Activated CD4-positive, alpha-beta T cell treated with anti-CD3 and anti-CD28 coated beads for 36 hours (primary cell): ENCODE measurements at places on chromosomes 6 and 20.

GRCh38 chr6:98054453-98054852 lies 771.4 kb upstream of the MMS22L start:
- DNase-seq: no peak

DNA sequence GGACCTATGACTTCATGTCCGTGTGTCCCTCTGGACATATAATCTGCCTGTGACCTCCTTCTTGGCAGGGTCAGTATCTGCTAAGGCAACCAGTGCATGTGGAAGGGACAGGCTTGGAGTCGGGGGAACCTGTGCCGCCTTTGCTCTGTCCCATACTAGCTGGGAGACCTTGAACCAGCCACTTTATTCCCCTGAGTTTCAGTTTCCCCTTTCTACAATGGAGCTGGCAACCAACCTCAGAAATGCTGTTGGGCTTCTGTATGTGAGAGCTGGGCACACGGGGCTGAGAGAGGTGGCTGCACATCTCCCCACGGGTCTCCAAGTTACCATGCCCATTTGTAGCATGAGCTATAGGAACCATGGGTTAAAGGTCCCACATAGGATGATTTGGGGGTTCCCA lies 53.8 kb downstream of the CD40 start:
- DNase-seq: no peak

DNA sequence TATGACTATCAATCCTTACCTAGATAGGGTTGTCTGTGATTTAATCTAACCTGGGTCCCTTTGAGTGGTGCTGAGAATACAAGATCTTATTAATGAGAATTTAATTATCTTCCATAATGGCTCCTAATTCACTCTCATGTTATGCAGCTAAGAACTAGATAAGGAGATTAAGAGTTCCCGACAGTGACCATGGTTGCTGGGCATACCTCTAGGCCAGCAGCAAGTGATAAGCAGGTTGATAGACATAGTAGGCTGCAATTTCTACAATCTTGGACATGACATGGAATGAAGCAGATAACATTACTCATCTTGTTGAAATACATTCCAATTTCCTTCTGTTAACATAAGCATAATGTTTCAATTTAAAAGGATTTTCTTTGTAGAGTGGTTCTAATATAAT lies 27.1 kb downstream of the SPACA1 start:
- DNase-seq: no peak

DNA sequence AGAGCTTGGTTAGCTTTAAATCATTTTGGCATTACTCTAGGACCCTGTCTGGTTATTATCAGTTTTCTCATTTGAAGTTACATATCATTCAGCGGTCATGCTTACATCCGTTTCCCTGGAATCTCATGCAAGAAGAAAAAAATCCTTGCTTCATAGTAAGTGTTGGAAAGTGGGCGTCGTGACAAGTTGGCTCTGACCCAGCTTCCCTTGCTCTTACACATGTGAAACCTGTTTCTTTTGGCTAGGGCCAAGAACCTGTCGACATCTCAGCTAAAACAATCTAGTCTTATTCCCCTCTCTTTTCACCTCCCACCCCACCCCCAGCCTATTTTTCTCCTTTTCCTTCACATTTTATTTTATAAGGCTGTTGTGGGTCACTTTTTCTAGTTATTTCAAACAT lies 45.5 kb downstream of the ANKS1A start:
- no peak for DNase-seq

- DNase-seq: peak; percentile 56
Observed at GRCh38 chr6:32627831-32628230, 9.4 kb upstream of the HLA-DQA1 start.

DNA sequence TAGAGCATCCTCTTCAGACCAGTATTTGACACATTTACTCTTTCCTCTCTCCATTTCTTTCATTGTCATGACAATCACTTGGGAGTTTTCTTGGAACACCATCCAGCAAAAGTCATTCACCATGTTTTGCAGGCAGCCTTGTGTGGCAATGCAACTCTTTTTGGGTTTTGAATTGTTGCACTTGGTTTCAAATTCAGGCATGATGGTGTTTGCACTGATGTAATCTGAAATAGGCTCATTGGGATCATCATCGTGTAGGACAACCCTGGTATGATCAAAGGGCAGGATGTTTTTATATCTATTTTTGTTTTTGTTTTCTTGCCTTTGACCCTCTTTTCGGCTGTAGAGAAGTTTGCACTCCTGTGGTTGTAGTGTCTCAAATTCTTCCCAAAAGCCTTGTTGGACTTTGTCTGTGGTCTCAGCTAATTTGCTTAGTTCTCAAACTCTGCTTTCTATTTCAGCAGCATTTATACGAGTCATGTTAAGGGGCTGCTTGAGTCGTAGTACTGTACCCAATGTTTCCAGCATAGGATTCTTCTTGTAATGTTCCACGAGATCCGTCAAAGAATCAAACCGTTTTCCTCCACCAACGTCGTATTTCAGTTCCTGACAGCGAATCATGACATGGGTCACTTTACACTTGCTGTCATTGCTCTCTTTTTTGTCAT lies 160.8 kb upstream of the TNFAIP3 start:
- no peak for DNase-seq

- no peak for DNase-seq
Observed at GRCh38 chr6:81748994-81749393, 3.5 kb downstream of the TENT5A start.

- no peak for DNase-seq
Observed at GRCh38 chr6:70136996-70137395, 165.9 kb downstream of the COL9A1 start.

DNA sequence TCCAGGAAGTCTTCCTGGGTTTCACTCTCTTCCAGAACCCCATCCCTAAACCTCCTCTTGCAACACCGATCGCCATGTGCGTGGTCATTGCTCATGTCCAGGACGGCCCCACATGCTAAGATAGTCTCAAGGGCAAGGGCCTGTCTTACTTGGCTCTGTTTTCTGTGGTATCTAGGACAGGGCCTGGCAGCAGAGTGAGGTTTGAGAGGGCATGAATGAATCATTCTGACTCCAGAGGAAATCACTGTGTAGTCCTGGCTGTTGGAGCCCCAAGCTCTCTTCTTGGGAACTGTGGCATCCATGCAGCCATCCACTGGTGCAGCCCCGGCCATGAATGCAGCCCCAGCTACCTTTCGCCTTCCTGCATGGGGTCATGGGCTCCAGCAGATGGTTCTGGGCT lies 12.4 kb downstream of the SIRPA start:
- no peak for DNase-seq

GRCh38 chr20:25626779-25627178 lies 3.0 kb upstream of the NANP start:
- no peak for DNase-seq

- DNase-seq: no peak
Observed at GRCh38 chr6:123803504-123804013, at the start of gene NKAIN2. Gene NKAIN2, plus strand, starts transcription at chr6:123803865.

DNA sequence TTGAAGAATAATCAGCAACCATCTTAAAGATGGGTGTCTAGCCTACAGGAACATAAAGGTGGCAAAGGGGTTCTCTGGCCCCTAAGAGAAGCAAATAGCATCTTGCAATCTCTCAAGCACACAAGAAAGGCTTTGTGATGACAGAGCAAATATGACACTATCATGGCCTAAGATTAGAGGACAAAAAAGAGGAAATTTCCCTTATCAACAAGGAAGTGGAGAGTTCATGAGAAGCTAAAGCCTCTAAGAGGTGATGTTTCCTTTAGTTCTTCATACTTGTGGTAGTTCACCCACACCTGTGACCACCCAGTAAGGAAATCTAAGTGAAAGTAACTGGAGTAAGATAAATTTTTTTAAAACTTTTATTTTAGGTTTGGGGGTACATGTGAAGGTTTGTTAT lies 88.4 kb downstream of the OLIG3 start:
- no peak for DNase-seq

DNA sequence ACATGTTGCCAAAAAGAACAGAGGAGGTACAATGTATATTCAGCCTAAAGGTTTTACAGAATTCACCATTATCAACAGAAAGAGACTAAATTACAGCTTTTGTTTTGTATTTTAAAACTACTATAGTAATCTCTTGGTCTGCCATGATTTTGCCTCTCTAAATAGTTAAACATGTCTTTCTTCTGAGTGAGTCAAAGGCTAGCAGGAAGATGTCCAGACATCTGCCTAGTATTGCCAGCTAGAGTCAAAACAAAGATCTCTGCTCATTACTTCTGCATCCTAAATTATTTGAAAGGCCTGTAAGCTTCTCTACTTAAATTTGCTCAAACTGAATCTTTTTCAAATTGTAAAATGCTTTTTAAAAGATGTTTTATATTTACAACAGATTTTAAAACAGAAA lies 8.8 kb downstream of the ASF1A start:
- no peak for DNase-seq

GRCh38 chr20:63096681-63097335 lies 90.0 kb upstream of the BHLHE23 start:
- DNase-seq: peak; percentile 2

GRCh38 chr6:113500221-113500620 lies 356.9 kb upstream of the MARCKS start:
- no peak for DNase-seq

GRCh38 chr6:155163601-155164000 lies 100.2 kb upstream of the CLDN20 start:
- no peak for DNase-seq

- DNase-seq: no peak
Observed at GRCh38 chr20:18847226-18847755, 33.7 kb downstream of the SCP2D1 start.

- no peak for DNase-seq
Observed at GRCh38 chr20:22471156-22471836, 113.1 kb downstream of the FOXA2 start.

DNA sequence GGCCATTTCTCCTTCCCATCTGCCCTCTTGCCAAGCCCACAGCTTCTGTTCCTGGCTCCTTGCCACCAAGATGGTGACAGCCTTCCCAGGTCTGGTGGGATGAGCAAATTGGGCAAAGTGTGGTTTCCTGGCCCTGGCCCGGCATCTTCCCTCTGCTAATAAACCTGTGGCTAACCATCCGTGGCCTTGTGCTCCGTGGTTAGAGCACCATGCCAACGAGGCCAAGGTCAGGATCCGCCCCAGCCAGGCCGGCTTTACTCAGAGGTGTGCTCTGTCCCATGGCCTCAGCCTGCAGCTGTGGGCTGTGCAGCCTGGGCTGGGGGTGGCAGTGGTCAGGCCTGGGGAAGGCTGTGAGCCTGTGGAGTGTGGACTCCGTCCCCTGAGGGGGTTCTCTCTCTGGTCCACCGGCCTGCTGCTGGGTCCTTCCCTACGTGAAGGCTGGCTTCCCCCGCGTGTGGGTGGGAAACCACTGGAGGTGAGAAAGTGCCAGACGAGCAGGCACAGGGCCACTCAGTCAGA lies 117.4 kb downstream of the VEGFA start:
- DNase-seq: no peak

DNA sequence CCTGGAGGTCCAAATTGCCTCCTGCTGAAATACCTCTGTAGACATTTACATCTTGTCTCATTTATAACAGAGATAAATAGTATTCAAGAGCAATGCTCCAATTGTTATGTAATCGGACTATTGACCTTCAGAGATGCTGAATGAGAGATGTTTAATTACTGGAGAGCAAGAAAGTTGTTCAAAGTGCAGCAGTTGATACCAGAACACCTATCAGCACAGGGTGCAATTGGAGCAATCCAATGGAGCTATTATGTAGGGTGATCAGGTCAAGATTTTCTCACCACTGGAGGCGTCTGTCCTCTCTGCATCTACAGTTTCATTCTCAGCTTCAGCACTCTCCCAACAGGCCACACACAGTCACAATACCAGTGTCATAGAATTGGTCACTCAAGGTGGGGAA lies 19.5 kb upstream of the TMX4 start:
- DNase-seq: no peak

DNA sequence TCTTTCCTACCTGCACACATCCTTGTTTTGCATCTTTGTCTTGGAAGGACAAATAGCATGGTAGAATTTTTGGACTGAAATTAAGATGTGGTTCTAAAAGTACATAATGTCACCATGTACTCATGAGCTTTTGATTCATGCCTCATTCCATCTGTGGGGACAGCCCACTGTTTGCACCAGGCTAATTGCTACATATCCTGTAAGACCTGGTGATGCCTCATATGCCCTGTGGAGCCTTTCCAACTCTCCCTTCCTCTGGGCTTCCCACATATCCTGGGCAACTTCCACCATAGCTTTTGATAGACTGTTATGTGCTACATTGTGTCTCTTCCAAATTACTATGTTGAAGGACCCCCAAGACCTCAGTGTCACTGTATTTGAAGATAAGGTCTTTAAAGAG lies 213.6 kb upstream of the PREP start:
- DNase-seq: no peak

DNA sequence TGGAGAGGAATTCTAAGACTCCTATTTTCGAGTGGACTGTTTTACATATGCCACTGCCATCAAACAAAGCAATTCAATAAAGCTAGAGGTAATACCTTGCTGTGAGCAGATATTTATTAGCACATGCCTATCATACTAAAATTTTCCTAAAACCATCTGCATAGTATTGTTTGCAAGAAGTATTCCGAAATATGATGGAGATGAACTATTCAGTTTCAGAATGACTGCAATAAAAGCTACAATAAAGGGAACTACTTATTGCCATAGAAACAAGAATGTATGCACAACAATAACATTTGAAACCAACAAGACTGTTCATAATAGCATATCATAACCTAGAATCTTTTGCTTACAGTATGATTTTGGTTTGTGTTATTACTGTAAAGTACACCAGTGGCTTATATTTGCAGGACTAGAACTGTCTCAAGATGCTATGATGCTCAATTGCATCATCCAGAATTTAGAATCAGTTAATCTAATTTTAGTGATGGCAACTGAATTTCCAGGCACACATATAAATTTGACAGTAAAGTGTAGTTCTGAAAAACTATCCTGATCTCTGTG lies 144.3 kb downstream of the GRIK2 start:
- no peak for DNase-seq

- peak; percentile 8 for DNase-seq
Observed at GRCh38 chr20:44407402-44408184, 52.1 kb downstream of the HNF4A start.

- peak; percentile 76 for DNase-seq
Observed at GRCh38 chr6:157184202-157185015, 138.9 kb downstream of the TMEM242 start.

GRCh38 chr6:39835821-39836295 lies 43.7 kb downstream of the DAAM2 start:
- DNase-seq: no peak
